ENCODE measurements at places on chromosomes 16 and 17. TPM values are rescaled to one million over a fixed set of nuclear protein-coding genes. Genes with fewer than 3 reads are reported as not detected.
A peak's percentile ranks its signal among the peaks of the same experiment; 100 is the strongest.

DNA sequence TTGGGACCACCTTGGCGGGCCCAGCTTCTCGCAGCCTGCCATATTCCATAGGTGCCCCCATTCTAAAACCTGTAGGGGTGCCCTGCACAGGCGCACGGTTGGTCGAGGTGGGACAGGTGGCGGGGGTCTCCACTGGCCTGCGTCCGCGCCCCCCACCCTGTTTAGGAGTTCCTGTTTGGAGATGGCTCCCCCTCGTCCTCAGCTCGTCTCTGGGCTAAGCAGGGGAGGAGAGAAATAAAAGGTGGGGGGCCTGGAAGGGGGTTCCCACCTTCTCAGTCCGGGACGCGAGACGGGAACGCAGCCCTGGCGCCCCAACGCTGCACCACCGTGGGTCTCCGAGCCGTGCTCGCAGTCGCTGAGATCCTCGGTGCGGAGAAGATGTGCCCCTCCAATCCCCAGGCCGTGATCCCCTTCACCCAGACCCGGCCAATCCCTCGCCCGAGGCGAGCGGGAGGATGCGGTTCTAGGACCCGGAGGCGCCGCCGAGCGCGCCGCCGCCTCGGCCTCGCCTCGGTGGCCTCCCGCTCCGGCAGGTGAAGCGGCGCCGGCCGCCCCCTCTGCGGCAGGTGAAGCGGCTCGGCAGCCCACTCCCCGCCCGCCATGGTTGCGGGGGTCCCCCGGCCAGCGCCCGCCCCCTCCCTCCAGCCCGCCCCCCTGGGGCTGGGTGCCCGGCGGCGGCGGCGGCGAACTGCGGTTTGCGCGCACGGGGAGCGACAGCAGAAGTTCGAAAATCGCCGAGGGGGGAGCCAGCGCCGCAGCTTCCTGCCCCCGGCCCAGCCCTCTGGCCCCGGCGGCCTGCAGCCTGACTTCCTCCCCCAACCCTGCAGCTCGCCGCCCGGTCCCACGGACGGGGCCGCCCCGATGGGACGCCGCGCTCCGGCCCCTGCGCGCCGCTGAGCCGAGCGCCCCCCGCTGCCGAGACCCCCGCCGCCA lies at the start of gene FMNL1:
FMNL1 (plus strand) TSS at position 805 of the 933 bp plus-strand sequence. CDS start 240 bp downstream, outside the sequence.
- peak; percentile 73 for DNase-seq

DNA sequence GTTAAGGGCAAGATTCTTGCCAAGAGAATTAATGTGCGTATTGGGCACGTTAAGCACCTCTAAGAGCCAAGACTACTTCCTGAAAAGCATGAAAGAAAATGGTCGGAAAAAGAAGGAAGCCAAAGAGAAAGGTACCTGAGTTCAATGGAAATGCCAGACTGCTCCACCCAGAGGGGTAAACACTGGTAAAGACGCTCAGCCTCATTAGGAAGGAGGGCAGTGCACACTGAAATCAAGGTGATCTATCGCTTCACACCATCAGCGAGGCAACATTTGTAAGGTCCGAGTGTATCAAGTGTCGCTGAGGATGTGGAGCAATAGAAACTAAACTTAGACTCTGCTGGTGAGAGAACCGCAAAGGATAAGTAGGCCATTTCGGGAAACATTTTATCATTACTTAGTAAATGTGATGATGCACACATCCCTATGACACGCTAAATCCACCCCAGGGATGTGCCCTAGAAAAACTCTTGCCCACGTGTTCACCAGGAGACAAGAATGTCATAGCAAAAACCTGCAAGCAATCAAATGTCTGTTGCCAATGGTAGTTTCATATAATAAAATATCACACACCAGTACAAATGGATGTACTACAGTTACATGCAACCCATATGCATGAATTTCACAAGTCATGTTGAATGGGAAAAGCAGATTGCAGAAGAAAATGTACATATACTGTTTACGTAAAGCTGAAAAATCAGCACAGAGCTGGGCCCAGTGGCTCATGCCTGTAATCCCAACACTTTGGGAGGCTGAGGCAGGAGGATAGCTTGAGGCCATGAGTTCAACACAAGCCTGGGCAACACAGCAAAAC lies 23.6 kb downstream of the CNTROB start:
- DNase-seq, result peak; percentile 21

Gene SPPL2C
- total RNA-seq, result not detected

DNA sequence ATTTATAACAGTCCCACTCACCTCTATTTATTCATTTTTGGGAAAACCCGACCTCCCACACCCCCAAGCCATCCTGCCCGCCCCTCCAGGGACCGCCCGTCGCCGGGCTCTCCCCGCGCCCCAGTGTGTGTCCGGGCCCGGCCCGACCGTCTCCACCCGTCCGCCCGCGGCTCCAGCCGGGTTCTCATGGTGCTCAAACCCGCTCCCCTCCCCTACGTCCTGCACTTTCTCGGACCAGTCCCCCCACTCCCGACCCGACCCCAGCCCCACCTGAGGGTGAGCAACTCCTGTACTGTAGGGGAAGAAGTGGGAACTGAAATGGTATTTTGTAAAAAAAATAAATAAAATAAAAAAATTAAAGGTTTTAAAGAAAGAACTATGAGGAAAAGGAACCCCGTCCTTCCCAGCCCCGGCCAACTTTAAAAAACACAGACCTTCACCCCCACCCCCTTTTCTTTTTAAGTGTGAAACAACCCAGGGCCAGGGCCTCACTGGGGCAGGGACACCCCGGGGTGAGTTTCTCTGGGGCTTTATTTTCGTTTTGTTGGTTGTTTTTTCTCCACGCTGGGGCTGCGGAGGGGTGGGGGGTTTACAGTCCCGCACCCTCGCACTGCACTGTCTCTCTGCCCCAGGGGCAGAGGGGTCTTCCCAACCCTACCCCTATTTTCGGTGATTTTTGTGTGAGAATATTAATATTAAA lies 638 bp upstream of the TMEM88 start:
- peak; percentile 13 for DNase-seq

Gene RNF43
- total RNA-seq, result 2.4 TPM

DNA sequence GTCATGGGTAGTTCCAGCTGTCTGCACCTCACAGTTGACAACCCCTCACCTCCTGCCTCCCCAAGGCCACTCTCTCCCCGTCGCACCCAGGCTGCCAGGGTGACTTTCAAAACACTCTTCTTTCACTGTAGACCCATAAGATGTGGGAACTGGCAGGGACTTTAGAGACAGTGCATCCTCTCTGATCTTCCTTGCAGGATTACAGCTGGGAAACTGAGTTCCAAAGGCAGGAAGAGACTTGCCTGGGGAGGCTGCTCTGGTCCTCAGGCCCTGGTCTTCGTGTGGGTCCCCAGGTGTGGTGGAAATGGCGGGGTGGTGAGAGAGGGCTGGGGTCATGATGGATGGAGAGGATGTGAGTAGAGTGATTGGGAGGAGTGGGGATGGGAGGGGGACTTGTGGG lies 21.9 kb upstream of the NKD1 start:
- no peak for DNase-seq

DNA sequence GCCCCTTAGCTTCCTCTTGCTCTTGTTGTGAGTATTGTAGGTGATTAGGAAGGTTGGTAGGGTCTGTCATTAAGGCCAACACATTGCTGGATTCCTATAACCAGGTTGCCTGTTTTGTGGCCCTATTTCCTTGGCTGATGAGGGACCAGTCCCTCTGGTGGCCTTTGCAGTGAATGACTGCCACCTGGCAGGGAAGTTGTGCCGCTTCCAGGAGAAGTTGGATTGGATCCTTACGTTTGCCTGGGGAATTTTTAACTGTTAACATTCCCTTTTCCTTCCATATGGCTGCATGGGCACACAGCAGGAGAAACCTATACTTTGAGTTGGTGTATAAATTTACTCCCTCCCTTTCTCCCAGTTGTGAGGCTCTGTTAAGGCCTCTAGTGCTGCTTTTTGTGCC lies 32.4 kb downstream of the LCMT1 start:
- no peak for DNase-seq

DNA sequence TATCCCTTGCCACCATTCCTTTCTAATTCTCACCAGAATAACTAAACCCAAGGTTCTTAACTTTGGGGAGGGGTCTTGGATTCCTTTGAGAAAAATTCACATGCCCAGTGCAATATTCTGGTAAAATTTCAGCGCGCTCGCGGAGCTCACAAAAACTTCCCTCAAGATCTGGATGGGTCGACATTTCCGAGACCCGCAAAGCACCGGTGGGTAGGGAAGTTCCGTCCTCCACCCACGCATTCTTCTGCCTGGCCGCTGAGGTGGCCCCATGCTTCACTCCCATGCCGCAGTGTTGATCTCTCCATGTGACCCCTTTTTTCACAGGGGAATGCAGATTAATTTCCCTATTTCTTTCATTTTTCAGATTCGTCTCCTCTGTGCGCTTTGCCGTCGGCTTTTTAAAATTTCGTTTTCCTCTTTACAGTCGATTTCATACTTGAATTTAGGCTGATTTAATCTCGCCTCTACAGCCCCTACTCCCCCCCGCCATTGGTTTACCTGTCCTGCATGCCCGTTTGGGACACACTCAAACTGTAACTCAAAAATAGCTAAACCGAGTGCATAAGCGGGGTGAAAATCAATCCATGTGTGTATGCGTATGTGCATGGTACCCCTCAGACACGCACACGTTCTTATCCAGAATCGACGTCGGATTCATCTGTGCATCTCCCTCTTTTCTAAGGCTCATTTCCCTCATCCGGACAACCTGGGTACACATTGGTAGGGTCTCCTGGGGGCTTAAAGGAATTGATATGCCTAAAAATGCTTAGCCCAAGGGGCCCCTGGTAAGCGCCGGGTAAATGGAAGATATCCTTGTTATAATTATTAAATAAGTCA lies 1.4 kb upstream of the SP6 start:
- DNase-seq, result no peak

Gene SLC16A13
- 1.2 TPM for total RNA-seq

DNA sequence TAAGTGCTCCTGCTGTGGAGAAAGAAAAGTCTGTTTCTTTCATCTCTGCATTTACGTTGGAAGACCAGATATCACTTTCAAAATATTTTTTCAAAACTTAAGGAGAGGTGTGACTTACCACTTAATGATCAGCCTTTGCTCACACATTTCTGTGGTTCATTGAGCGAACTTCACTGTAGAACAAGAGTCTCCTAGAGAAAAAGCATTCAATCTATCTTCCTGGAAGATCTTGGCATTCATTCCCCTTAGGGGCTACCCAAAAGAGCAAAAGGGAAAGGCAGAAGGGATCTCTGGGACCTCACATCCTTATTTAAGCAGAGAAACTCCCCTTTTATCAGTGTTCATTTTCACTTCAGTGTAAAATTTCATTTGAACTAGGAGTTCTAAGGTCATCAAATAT lies 61.2 kb downstream of the HS3ST3A1 start:
- no peak for DNase-seq

DNA sequence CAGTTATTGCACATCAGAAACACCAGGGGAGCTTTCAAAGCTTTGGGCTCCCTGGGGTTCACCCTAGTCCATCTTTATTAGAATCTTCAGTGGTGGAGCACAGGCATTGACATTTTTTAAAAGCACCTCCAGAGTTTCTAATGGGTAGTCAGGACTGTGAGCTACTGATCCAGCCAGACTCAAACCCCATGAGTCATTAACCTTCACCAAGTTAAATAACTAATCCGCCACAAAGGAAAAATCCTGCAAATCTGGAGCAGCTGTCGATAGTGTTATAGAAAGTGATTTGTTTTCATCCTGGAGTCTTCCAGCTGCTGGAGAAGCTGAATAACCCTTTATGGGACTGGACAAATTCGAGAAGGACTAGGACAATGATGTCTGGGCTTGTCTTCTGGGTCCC lies 93.2 kb upstream of the PIRT start:
- DNase-seq, result no peak

DNA sequence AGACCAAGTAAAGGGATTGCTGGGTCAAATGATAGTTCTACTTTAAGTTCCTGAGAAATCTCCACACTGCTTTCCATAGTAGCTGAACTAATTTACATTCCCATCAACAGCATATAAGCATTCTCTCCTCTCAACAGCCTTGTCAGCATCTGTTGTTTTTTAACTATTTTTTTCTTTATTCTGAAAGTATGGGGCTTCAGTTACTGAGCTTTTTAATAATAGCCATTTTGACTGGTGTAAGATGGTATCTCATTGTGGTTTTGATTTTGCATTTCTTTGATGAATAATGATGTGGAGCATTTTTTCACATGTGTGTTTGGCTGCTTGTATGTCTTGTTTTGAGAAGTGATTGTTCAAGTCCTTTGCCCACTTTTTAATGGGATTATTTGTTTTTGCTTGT lies 2.5 kb downstream of the KRTAP2-2 start:
- no peak for DNase-seq

Gene PPM1E
- total RNA-seq, result 0.37 TPM

GRCh38 chr16:19842426-19843157 lies 42.1 kb downstream of the GPRC5B start:
- no peak for DNase-seq

DNA sequence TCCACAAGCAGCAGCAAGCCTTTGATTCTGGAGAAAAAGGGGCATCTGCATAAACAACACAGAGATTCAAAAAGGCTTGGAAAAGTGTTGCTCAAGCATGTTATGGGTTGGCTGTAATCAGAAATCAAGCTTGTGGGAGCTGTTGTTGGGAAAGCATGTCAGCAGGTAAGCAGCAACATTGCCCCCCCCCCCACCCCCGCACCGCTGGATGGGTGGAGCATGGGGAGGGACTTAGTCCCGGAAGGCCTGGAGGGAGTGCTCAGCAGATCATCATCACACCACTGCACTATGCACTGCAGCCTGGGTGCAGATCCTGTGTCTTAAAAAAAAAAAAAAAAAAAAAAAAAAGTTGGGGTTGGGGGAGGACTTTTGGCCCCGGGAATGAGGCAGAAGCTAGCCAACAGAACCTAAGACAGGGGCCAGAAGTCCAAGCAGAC lies 16.8 kb upstream of the AKAP1 start:
- DNase-seq, result no peak

Gene FOXO3B
- 0.79 TPM for total RNA-seq

DNA sequence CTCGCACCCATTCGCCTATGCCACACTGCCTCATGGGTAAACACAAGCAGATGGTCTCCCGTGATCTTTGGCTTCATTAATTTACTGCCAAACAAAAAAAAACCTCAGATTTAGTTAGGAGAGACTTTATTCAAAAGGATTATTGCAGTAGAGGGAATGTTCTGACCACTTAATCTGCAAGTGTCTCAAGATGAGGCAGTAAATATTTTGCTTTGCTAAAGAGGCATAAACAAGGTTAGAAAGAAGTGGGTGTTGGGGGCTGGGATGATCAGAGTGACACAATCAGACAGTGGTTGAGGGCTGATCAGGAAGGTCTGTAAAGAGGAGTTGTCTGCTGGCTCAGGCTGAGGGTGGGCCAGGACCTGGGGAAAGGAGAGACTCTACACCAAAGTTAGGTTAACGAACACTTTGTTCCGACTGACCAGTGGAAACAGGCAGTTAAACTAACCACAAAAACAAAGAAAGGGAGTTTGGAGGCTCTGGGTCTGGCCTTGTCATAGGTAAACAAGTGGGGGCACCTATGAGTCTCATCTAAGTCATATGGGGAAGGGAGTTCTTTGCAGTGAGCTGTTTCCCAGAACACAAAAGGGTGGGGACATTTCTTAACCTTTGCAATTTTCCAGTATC lies 28.5 kb downstream of the HSD17B2 start:
- DNase-seq, result no peak

- DNase-seq, result no peak
These were observed 12.1 kb upstream of the CBFB start for GRCh38 chr16:67016681-67017420.

GRCh38 chr16:15846510-15846909 lies 10.3 kb downstream of the MYH11 start:
- DNase-seq, result no peak

Data from heart right ventricle (tissue), 16 donors.